Forelimb muscle (tissue), 1 donor: ENCODE measurements at places on chromosomes 5 and 9. TPM values are rescaled to one million over a fixed set of nuclear protein-coding genes. Genes with fewer than 3 reads are reported as not detected.

DNA sequence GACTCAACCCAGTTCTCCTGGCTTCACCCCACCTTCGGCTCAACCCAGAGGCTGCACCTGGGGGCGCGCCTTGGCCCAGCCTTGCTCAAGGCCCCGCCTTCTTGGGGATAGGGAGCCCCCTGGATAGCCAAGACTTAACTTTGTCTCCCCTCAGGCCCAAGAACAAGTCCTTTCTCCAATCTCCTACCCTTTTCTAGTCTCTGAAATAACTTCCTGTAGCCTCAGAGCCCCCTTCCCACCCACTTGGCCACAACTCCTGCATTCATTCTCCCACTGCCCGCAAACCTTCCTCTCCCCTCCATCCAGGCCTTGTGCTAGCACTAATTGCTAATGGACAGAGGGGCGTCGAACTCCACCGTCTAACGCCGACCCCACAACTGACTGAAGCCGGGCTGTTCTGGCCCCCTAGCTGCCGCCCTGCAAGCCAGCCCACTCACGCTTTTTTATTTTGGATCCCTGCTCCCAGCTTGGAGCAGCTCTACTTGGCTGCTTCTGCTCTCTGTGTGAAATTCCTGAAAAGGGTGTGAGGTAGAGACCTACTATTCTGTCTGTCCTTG lies 579 bp upstream of the ASTN2 start:
- no peak for DNase-seq

The BTNL9 gene
- 20.9 TPM for polyA plus RNA-seq

DNA sequence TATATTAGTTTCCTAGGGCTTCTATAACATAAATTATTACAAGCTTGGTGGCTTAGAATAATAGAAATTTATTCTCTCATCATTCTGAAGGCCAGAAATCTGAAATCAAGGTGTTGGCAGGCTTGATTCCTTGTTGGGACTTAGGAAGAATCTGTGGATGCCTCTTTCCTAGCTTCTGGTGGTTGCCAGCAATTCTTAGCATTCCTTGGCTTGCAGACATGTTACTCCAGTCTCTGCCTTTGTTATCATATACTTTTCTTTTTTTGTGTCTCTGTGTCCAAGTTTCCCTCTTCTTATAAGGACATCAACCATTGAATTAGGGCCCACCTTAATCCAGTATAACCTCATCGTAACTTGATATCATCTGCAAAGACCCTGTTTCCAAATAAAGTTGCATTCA lies 31.4 kb downstream of the CTNNA1 start:
- no peak for DNase-seq

GRCh38 chr9:87703636-87704276 lies 22.2 kb upstream of the CTSL start:
- DNase-seq, result no peak

GRCh38 chr9:72038890-72039410 lies 21.5 kb downstream of the C9orf57 start:
- peak; percentile 74 for DNase-seq

GRCh38 chr5:76383126-76383832 lies 19.8 kb upstream of the IQGAP2 start:
- no peak for DNase-seq

DNA sequence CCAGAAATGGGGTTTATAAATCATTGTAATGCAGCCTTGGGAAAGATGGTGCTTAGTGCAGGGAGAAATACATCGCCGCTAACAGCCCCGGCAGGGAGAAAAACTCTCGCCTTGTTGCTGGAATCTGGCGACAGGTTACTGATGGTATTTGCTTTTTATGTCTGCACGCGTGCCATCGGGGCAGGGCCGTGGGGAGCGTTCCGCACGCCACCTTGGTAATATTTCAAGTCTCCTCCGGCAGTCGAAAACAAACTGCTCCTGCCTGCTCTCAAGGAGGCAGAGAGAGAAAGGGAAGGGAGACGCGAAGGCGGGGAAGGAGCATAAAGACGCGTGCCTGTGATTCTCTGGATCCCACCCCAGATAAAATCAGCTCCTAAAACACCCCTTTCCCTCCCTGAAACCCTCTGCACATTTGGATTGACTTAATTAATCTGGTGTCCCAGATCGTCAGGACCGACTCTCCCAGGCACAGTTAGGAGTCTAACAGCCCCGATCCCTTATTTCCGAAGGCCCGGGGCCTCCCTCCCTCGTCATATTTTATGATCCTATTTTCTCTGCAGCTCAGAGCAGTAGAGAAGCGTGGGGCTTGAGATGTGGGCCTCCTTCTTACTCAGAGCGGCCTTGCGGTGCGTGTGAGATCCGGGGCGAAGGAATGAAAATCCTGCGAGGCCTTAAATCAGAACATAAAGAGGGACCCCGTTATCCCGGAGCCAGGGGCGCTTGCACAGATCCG lies 47.7 kb downstream of the CFAP77 start:
- no peak for DNase-seq

The SPAG8 gene
- 2.3 TPM for polyA plus RNA-seq

DNA sequence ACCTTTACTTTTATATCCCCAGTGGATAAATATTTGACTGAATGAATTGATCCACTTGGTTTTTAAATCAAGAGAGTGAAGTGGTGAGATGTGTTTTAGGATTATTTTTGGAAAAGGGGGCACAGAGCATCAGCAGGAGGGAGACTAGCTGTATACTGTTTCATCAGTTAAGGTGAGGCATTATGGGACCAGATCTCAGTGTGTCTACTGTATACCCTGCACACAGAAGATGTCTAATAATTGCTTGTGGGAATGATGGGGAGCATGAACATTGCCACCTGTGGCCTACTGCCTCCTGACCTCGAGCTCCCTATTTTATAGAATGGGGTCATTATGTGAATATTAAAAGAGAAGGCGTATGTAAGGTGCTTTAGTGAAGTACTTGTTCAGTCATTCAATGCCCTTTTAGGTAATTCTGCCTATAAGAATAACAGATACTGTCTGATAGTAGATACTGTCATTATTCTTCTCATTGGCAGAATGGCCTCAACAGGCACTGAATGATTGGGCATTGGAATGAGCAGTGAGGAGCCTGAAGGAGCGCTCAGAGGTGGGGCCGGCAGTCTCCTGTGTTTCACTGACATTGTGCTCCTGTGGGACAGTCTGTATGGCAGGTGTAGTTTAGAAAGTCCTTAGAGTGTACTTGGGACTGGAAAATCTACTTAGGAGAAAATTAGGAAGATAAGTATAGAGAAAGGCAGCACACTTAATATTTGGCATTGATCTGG lies 47.4 kb upstream of the FAM120AOS start:
- DNase-seq, result no peak

The LHX6 gene
- 5.1 TPM for polyA plus RNA-seq

The C5orf52 gene
- not detected for polyA plus RNA-seq

GRCh38 chr9:97459326-97459725 lies 42.1 kb upstream of the TMOD1 start:
- DNase-seq, result no peak

The SLC6A19 gene
- not detected for polyA plus RNA-seq

The DDX4 gene
- polyA plus RNA-seq, result 0.06 TPM

The C6 gene
- 0.38 TPM for polyA plus RNA-seq

DNA sequence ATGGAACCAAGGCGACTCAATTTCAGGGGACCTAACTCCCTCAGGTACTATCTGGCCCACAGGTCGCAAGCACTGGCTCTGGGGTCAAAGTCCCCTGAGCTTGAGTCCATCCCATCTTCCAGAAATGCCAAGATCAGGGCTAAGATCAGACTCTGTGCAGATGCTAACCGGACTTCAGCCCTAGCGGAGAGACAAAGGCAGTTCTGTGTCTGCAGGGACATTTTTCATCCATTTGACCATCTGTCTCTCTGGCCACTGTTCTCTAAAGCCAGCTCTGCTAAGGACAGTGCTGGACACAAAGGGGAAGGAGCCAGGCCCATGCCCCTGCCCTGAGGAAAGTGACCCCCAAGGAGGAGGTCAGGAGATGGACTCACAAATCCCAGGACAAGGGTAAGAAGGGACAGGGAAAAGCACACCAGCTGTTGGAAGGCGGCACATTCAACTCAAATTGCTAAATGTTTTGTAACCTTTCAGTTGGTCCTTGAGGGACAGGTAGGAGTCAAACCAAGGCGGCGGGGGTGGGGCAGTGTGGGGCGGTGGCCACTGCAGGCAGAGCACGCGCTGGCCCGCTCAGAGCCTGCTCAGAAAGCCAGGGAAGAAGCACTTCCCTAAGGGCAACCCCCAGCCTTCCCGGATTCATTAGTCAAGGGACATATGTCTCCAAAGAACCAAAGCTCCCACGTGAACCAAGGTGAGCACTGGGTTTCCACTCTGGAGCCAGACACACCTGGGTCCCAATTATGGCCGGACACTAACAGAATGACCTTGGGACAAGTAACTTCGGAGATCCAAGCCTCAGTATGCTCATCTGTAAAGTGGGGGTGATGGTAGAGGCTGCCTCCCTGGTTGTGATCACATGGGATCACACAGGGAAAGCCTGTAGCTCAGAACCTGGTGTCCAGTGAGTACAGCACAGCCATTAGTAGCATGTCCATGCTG lies 42.8 kb downstream of the STK10 start:
- no peak for DNase-seq

DNA sequence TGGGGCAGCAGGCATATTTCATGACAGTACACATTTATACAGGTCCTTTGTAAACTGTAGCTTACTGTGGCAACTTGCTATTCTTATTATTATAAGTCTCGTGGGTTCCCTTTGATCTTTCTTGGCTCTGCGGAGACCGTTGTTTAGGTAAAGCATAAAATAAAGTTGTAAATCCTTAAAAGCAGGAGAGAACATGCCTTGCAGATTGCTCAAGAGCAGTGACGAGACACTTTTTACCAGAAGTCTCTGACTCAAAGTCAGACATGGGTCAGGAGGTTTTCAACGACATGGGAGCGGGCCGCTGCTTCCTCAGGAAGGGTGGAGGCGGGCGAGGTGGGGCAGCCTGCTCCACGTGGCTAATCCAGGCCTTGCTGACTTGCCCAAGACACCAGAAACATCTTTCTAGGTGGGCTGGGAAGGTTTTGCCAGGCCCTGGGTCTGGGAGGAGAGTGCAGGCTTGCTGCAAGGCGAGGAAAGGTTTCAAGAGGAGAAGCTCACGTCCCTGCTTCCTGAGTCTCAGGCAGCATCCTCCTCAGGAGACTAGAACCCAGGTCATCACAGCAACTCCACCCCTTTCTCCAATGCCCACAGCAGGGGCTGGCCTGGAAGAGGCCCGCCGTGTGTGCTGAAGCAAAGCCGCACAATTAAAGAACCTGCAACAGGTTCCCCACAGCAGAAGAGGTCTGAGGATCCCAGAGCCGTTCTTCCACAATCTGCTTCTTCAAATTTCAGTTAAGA lies 6.5 kb downstream of the TBC1D2 start:
- no peak for DNase-seq

The INSL4 gene
- polyA plus RNA-seq, result not detected

The PSD2 gene
- 0.19 TPM for polyA plus RNA-seq

- DNase-seq, result no peak
These were observed 62.4 kb downstream of the ZNF354C start for GRCh38 chr5:179122411-179123108.

- no peak for DNase-seq
These were observed 158.7 kb upstream of the TNC start for GRCh38 chr9:115276621-115277020.

GRCh38 chr9:126456441-126457174 lies 130.0 kb downstream of the MVB12B start:
- peak; percentile 32 for DNase-seq

The PKN3 gene
- polyA plus RNA-seq, result 8.9 TPM

The RANBP6 gene
- 17.2 TPM for polyA plus RNA-seq

The FCN1 gene
- polyA plus RNA-seq, result 3.1 TPM

DNA sequence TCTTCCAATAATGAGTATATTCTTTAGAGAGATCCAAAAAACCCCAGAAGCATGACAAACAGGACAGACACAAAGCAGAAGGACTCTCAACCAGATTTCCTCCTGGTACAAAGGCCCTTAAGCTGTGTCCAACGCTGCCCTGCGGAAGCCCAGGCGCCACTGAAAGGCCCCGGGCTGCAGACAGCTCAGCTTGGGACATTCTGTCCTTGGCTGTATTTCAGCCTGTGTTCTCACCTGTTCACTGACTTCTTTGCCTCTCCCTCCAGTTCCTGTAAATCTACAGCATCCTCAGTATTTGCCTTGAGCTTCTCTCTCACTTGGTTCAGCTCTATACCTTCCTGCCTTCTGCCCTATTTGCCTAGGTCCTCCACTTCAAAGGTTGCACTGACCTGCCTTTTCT lies 96.5 kb downstream of the SH3TC2 start:
- no peak for DNase-seq

DNA sequence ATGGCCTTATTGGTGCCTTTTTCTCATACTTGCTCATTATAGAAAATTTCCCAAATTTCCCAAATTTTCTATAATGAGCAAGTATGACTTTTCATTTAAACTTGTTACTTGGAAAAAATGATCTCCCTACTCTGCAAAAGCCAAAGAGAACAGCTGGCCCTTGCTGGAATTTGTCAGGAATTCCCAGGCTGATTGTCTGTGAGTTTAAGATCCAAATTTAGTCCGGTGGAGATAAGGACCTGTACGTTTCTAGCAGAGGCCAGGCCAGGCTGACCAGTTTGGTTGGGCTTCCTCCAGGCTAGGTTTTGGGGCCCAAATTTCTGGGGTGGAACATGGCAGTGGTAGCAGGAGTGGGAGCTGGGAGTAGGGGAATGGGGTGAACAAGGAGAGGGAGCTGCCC lies 51.9 kb downstream of the NEURL1B start:
- no peak for DNase-seq

GRCh38 chr9:115240676-115241075 lies 122.7 kb upstream of the TNC start:
- no peak for DNase-seq

The PRELID2 gene
- polyA plus RNA-seq, result 3.6 TPM

DNA sequence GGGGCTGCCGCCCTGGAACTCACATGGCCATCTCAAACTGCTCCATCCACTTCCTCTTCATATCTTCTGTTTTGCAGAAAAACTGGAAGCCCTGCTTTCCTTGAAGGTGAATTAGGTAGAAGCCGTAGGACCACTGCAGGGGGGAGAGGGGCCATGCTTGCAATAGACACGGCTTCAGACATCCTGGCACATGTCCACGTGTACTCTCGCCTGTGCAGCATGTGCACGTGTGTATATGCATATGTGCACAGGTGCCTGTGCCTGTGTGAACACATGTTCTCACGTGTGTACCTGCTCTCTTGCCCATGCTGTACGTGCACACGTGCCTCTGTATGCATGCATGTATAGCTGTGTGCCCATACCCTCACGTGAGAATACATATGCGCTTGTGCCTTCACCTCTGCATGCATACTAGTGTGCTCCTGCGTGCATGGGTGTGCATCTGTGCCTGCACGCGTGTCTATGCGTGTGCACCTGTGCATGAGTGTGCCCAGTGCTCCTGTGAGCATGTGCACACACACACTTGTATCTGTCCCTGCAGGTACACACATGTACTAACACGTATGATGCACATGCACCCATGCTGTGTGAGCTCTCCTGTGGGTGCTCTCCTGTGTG lies 47.7 kb upstream of the SARDH start:
- DNase-seq, result no peak

DNA sequence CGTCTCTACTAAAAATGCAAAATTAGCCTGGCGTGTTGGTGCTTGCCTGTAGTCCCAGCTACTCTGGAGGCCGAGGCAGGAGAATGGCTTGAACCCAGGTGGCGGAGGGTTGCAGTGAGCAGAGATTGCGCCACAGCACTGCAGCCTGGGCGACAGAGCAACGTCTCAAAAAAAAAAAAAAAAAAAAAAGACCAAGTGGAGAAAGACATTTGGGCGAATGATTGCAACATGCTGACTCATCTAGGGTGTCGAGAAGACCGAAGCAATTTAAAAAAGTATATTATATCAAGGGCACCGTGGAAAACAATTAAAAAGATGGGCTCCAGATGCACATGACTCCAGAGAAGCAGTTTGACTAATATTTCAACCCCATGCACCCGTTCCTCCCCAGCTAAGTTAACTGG lies 9.2 kb downstream of the KLF4 start:
- DNase-seq, result no peak
